ENCODE measurements at places on chromosomes 2 and 18. TPM values are rescaled to one million over a fixed set of nuclear protein-coding genes. Genes with fewer than 3 reads are reported as not detected.

GRCh38 chr2:36562973-36563532 is 34.9 kb downstream of the FEZ2 start:
- DNase-seq, result no peak

DNA sequence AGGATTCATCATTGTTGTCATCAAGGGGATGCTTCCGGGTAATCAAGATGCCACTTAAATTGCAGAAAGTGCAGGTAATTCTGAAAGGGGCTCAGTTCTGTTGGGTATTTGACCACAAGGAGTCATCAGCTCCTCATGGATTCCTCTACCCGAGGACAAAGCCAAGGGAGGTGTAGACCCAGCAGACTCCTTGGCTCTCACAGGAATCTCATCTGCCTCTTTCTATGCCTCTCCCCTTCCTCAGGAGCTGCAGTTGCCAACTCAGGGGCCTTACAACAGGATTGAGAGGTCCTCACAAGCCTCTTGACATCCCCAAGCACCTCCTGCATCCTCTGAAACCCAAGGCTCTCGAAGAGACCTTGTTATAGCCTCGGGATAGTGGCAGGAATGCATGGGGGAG is 44.0 kb downstream of the ITGB6 start:
- DNase-seq, result no peak

GRCh38 chr2:200786423-200786822 is 25.3 kb upstream of the BZW1 start:
- no peak for DNase-seq

- no peak for DNase-seq
Observed at GRCh38 chr2:85744741-85745601, 8.8 kb upstream of the ATOH8 start.

- no peak for DNase-seq
Observed at GRCh38 chr2:23246992-23247683, 137.8 kb upstream of the KLHL29 start.

DNA sequence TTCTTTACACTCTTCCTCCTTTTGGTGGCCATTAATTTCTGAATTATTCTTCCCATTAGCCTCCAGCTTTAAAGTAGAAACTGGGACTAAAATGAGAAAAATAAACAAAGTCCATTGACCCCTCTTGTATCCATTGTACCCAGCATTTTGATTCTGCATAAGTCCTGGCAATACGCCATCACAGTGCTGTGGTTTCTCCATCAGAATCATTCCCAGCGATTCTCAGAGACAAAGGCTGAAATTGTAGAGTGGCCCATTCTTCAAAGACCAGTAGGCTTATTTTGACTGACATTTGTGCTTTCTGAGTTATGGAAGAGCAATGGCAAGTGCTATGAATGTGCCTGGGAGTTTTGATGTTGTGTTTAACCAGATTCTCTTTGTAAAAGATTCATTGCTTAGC is 199.3 kb upstream of the GALNT5 start:
- no peak for DNase-seq

Gene LAMA1
- 0.58 TPM for polyA plus RNA-seq

Gene ALK
- polyA plus RNA-seq, result not detected

Gene GBX2
- not detected for polyA plus RNA-seq

Gene LYPD6B
- polyA plus RNA-seq, result 28.0 TPM

Data from small intestine (tissue), 16 donors.